ENCODE measurements at places on chromosomes 3 and 15. TPM values are rescaled to one million over a fixed set of nuclear protein-coding genes. Genes with fewer than 3 reads are reported as not detected.

DNA sequence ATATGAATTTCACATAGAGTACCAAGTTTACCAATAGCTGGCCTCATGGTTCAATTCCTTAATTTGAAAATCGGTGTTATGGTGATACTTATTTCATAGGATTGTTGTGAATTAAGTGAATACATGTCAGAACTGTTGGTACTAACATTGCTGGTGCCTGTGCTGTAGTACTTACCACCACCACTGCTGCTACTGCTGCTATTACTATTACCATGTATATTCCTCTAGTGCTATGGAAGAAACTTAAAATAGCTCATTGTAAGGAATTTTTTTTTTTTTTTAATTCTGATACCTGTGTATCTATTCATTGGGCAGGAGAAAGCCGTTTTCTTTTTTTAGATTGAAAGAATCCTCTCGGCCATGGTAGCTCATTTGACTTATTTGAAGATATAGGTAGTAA, 3.6 kb downstream of the FYTTD1 start:
- no peak overlapping the region for H3K4me3 ChIP-seq
- peaks cover 12% of the 10 kb centered on the region for H3K36me3 ChIP-seq
- DNase-seq, result no peak

- no peak overlapping the region for H3K27ac ChIP-seq
- no peak for DNase-seq
- H3K4me3 ChIP-seq, result no peak overlapping the region
- peaks cover 7% of the 10 kb centered on the region for H3K27me3 ChIP-seq
- H3K36me3 ChIP-seq, result no peaks in the 10 kb centered on the region
Measured at GRCh38 chr3:50210510-50211367, 5.7 kb downstream of the SLC38A3 start.

- H3K27ac ChIP-seq, result no peak overlapping the region
- no peak overlapping the region for H3K4me3 ChIP-seq
- no peaks in the 10 kb centered on the region for H3K36me3 ChIP-seq
- no peaks in the 10 kb centered on the region for H3K4me1 ChIP-seq
- no peaks in the 10 kb centered on the region for H3K27me3 ChIP-seq
- DNase-seq, result no peak
Measured at GRCh38 chr3:135310317-135310716, 515.3 kb downstream of the EPHB1 start.

GRCh38 chr3:63969876-63970275, 53.4 kb downstream of the PSMD6 start:
- H3K27me3 ChIP-seq, result no peaks in the 10 kb centered on the region
- H3K36me3 ChIP-seq, result peaks cover 9% of the 10 kb centered on the region

DNA sequence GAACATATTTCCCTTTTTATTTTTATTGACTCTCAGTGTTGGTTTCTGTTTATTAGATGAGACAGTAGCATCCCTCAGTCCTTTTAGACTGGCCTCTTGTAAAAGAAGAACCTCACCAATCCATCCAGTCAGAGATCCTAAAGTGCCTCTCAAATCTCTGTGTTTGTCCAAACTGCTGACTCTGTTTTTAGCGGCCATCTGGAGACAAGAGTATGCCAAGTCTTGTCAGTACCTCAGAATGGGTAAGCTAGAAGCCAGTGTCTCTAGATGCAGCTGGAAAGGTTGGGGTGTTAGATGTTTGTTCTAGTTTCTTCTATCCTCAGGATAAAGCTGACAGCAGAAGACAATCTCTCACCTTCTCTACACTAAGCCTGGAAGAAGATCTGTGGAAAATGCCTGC, 537.7 kb upstream of the ZNF385D start:
- H3K4me3 ChIP-seq, result no peak overlapping the region
- H3K27ac ChIP-seq, result no peak overlapping the region
- H3K27me3 ChIP-seq, result no peaks in the 10 kb centered on the region
- H3K4me1 ChIP-seq, result no peaks in the 10 kb centered on the region
- H3K36me3 ChIP-seq, result no peaks in the 10 kb centered on the region

DNA sequence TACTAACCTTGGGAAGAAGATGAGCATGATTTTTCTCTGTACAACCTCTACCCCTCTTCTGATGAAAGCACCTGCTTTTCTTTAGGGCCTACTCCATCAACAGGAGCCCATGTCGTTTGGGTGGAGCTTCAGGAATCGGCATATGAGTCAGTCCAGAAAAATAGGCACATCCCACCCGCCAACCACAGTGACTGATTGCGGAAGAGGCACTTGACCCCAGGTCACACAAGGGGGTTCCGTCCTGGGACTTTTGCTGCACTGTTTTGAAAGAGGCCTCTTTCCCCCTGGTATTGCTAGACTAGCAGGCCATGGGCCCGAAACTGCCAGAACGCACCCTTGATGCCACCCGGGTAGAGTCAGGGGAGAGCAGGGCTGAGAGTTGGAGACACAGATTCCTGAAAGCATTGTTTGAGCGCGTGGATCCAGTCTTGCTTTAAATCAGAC, 19.3 kb upstream of the NRROS start:
- no peak overlapping the region for H3K4me3 ChIP-seq
- H3K4me1 ChIP-seq, result peaks cover 13% of the 10 kb centered on the region
- DNase-seq, result no peak
- no peaks in the 10 kb centered on the region for H3K27me3 ChIP-seq
- no peaks in the 10 kb centered on the region for H3K36me3 ChIP-seq

DNA sequence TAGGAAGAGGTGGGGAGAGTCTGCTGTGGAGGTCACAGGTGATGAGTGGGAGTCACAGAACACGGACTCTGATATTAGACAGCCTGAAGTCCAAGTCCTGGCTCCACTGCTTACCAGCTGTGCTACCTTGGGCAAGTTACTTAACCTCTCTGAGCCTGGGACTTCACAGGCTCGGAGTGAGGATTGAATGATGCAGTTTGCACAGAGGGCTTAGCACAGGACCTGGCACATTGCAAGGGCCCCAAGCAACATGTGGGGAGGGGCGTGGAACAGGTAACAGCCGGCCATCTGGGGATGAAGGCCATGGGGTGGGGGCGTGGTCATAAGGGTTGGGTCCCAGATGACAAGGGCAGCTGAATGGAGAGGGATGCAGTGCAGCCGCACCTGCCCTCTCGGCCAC, 4.3 kb upstream of the ITIH3 start:
- no peak for DNase-seq
- H3K4me1 ChIP-seq, result no peaks in the 10 kb centered on the region
- no peak overlapping the region for H3K27ac ChIP-seq
- no peak overlapping the region for H3K4me3 ChIP-seq
- H3K27me3 ChIP-seq, result no peaks in the 10 kb centered on the region

GRCh38 chr15:90936823-90937222, 1.7 kb downstream of the UNC45A start:
- no peak for DNase-seq
- peaks cover 25% of the 10 kb centered on the region for H3K36me3 ChIP-seq
- H3K27me3 ChIP-seq, result no peaks in the 10 kb centered on the region
- no peak overlapping the region for H3K27ac ChIP-seq

DNA sequence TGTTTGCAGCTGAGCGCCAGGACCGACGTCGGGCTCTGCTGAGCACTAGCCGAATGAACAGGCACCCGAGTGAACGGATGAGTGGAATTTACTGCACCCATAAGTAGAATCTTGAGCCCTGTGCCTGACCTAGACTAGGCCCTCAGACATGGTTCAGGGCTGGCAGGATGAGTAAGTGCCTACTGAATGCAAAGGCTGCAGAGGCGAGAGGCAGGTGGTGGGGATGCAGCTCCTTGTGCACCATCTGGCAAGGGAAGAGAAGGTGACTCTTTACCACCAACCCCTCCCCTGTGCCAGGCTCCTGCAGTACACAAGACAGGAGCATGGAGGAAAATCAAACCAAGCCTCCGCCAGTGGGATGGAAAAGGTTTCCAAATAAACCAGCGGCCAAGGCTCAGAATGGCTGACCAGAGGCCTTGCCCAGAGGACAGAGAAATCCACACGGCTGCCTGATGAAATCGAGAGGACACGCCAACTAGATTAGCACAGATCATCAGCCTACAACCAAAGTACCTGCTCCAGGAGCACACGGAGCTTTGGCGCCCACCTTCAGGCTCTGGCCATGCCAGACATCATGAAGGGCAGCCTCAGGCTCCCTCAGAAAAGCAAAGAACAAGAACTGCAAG, 141.7 kb upstream of the IQSEC1 start:
- no peak overlapping the region for H3K4me3 ChIP-seq
- H3K27me3 ChIP-seq, result no peaks in the 10 kb centered on the region
- no peak for DNase-seq
- H3K27ac ChIP-seq, result no peak overlapping the region

DNA sequence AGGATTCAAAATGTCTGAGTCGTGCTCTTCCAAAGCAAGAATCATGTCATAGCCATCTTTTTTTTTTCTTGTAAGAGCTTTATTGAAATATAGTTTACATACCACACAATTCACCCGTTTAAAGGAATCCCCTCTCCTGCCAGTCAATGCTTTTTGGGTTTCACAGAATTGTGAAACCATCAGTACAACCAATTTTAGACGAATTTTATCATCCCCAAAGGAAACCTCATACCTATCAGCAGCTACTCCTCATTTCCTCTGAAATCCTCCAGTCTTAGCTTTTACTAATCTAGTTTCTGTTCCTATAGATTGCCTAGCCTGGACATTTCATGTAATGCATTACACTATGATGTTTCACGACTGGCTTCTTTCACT, 39.6 kb downstream of the ADIPOQ start:
- no peak overlapping the region for H3K27ac ChIP-seq
- no peaks in the 10 kb centered on the region for H3K27me3 ChIP-seq
- DNase-seq, result no peak
- H3K36me3 ChIP-seq, result no peaks in the 10 kb centered on the region
- no peak overlapping the region for H3K4me3 ChIP-seq

- H3K36me3 ChIP-seq, result no peaks in the 10 kb centered on the region
- H3K4me1 ChIP-seq, result no peaks in the 10 kb centered on the region
- no peak overlapping the region for H3K4me3 ChIP-seq
- no peaks in the 10 kb centered on the region for H3K27me3 ChIP-seq
- H3K27ac ChIP-seq, result no peak overlapping the region
Measured at GRCh38 chr3:189577050-189577951, 53.9 kb upstream of the TP63 start.

GRCh38 chr3:122183893-122184590, 574 bp downstream of the CASR start:
- H3K4me1 ChIP-seq, result no peaks in the 10 kb centered on the region
- DNase-seq, result no peak
- H3K36me3 ChIP-seq, result no peaks in the 10 kb centered on the region
- no peak overlapping the region for H3K4me3 ChIP-seq

DNA sequence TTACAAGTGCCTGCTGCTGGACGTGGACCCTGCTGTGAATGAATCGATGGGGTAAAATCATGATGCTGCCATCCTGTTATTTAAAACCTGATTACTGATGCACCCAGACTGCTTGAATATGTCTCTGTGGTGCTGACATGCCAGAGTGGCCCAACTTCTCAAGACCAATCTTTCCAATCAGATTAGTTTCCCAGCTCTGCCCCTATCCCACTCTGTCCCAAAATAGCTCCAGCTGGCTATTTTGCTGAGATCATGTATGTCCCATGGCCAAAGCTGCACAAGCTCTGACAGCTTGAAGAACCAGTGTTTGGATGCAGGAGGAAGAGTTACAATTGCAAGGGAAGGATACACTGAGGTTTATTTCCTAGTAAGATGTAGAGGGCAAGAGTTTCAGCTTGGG, 153.6 kb downstream of the TMEM108 start:
- H3K4me1 ChIP-seq, result no peaks in the 10 kb centered on the region
- no peak overlapping the region for H3K27ac ChIP-seq
- no peaks in the 10 kb centered on the region for H3K27me3 ChIP-seq
- no peak for DNase-seq
- no peaks in the 10 kb centered on the region for H3K36me3 ChIP-seq

DNA sequence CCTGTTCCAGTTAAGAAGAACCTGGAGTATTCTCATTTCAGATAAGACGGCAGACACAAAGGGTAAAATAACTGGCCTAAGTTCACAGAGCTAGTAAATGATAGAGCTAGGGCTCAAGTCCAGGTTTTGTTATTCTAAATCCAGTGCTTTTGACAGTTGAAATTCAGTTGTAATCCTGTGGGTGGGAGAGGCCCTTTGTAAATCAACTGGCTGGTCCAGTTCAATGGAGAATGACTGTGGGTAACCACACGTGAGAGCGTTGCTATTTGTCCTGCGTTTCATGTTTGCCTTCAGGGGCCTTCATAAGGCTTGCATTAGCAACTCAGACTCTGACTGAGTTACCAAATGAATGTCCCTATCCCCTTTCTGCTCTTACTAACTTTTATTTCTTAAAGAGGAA, 24.2 kb upstream of the CD96 start:
- H3K4me3 ChIP-seq, result no peak overlapping the region
- H3K27me3 ChIP-seq, result no peaks in the 10 kb centered on the region
- DNase-seq, result no peak
- H3K4me1 ChIP-seq, result no peaks in the 10 kb centered on the region

GRCh38 chr3:55190331-55190730, 262.5 kb upstream of the LRTM1 start:
- H3K27me3 ChIP-seq, result no peaks in the 10 kb centered on the region
- H3K4me3 ChIP-seq, result no peak overlapping the region
- no peaks in the 10 kb centered on the region for H3K4me1 ChIP-seq
- no peak for DNase-seq
- H3K27ac ChIP-seq, result no peak overlapping the region

GRCh38 chr15:36777926-36778325, 198.5 kb downstream of the CDIN1 start:
- no peaks in the 10 kb centered on the region for H3K36me3 ChIP-seq
- no peaks in the 10 kb centered on the region for H3K4me1 ChIP-seq
- no peak for DNase-seq
- H3K4me3 ChIP-seq, result no peak overlapping the region
- H3K27ac ChIP-seq, result no peak overlapping the region

DNA sequence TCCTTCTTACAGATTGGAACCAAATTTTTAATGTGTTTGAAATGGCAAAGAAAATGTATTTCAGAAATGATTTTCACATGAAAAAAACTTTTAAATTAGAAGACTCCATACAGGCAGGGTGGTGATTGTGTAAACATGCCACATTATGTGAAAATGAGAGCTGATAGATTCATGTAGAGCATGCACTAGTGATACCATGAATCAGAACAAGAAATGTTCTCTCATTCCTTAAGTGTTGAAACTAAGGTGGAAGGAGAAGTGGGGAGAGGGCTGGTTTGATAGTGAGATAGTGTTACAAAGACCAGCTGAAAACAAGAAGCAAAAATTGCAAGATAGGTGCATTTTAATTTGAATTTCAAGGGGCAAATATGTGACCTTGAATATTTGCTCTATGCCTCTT, 100.3 kb downstream of the CCNL1 start:
- no peaks in the 10 kb centered on the region for H3K27me3 ChIP-seq
- no peak overlapping the region for H3K27ac ChIP-seq
- H3K4me3 ChIP-seq, result no peak overlapping the region
- no peaks in the 10 kb centered on the region for H3K4me1 ChIP-seq

SIDT1 gene
- 55.0 TPM for total RNA-seq

RAD51 gene
- total RNA-seq, result 0.93 TPM

All from CD4-positive, alpha-beta memory T cell (primary cell).